ENCODE measurements at places on chromosomes 13 and 19.

DNA sequence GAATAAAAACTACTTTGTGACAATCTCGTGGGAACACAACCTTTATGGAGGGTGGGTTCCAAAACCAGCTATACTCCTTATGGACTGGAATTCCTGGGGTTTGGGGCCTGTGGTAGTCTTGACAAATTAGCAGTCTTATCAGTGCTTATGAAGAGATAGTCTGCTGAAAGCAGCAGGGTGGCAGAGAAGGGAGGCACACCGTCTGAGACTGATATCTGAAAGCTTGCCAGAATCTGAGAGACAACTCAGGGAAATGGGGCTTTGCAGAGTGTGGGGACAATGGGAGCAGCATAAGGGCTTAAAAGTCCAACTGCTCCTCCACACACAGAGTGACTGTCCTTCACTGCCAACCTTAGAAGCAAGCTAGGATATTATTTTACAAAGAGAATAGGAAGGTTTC, 95.9 kb downstream of the UGGT2 start:
- no peak for DNase-seq

DNA sequence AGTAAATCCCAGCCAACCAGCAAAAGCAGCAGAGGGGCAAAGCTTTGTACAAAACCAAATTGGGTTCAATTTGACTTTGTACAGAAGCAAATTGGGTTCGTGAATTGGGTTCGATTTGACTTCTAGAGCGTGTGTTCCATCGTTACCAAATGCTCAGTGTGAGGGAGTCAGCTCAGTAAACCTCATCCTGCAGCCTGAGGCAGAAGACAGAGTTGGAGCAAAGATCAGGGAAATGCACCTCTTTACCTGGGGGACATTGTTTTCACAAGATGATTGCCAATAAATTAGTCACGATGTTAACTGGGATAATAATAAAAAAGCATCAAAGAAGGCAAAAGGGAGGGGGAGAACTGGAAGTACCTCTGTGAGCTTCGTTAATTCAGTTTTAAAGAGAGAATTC, 1.5 kb downstream of the RAB20 start:
- no peak for DNase-seq

GRCh38 chr13:98504371-98504963, 72.4 kb downstream of the STK24 start:
- DNase-seq = no peak

GRCh38 chr19:3618144-3618810, 8.3 kb downstream of the CACTIN start:
- DNase-seq = peak; percentile 55

DNA sequence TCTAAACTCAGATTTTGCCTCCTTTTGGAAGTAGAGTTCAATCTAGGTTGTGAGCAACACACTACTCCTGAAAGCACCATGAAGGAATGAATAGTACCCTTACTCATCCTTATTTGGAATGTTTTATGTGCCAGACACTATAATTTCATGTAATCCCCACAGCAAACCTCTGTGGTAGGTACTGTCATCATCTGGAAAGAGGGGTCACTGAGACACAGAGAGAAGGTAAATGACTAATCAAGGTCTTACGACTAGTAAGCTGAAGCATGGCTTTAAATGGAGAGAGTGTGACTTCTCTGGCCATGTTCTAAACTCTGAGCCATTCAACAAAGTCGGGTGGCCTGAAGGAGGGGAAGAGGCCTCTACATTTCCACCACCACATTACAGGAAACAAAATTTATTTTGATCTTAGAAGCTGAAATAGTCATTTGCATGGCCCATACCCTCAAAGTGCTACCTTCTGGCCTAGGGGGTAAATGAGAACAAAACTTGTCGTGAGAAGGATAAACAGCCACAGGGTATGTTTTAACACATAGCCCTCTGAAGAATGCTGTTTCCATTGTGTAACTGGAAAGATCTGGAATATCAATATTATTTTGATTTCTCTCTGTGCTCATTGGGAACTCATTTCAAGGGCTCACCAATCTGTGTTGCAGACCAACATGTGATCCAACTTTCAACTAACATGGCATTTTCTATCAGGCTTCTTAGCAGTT, 180.8 kb upstream of the RFC3 start:
- no peak for DNase-seq

DNA sequence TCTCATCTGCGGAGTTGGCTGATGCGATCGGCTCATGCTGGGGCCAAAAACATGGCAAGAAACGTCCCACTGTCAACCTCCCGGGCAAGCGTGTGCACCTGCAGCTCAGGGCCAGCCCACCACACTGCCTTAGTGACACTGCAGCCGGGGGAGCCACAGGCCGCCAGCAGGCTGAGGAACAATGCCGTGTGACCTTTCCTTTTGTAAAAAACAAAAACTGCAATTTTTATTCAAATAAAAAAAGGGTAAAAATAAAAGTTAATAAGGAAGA, 18.8 kb upstream of the TMEM255B start:
- no peak for DNase-seq

DNA sequence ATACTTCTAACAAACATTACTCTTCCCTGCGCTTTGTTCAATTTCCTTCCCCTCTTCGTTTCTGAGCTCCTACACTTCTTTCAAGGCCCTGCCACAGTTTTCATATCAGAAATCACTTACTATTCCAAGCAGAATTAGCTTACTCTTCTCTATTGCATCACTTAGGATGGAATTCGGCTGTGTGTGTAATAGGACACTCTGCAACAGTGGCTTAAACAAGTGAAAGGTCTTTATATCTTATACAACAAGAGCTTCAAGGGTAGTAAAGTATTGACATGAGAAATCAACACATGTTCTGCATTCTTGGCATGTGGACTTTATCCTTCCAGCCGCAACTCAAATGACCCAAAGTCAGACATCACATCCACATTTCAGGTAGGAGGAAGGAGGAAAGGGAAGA, 279.6 kb downstream of the PCDH20 start:
- no peak for DNase-seq

DNA sequence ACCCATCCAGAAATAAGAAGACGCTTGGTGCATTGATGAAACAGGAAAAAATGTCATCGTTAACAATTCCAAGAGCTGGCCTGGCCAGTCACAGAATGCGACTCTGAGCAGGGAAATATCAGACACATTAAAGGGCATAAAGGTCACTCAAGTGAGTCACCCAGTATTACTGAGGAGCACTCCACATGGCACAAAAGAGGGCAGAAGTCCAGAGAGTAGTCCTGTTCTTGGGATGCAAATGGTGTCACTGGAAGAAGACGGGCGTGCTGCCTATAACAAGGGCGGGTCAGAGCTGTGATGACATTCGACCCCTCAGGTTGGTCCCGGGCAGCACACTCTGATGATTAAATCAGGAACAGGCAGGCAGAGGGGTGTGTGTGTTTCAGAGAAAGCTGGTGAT, 720.3 kb downstream of the UQCRFS1 start:
- DNase-seq = no peak

DNA sequence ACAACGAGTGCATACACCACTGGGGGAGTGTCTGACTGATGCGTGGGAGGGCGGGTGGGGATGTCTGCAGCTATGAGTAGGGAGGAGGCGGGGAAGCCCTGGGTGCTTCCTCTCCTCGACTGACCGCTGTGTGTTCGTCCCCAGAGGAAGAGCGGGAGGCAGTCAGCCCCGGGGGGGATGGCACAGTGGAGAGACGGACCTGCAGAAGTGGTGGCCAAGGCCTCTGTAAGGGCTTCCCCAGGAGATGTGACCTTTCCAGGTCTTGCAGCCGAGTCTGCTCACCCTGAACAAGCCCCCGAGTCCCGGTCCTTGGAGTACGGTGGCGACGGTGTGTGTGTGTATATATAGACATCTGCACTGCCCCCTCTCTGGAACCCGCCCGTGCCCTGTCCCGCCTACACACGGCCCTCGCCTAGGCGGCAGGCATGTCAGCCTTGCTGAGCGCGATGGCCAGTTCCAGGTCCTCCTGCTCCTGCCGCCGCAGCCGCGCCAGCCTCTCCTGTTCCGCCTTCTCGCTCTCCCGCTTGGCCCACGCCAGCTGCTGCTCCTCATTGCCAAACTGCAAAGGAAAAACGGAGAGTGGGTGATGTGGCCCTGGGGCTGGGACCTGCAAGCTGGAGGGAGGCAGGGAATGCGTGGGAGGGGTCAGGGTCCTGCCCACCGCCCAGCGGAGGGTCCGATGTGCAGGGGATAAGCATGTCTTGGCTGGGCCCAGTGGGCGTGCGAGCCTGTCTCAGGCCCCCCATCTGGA, 30.8 kb downstream of the KLF2 start:
- no peak for DNase-seq

DNA sequence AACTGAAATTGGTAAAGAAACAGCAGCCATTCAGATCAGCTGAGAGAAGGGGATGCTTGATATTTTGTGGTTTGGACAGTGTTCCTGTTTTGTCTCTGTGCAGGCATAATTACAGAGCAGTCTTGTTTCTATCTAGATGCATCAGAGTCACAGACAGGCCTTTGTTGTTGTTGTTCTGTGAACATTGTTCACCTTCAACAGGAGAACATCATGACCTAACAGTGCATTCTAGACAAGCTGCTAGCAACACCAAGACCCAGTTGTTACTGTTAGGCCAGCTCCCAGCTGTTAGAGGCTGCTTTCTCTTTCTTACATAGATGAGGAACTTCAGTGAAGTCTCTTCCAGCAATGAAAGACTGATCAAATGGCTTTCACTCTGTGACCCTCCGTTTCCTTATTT, 8.5 kb upstream of the LSR start:
- no peak for DNase-seq

DNA sequence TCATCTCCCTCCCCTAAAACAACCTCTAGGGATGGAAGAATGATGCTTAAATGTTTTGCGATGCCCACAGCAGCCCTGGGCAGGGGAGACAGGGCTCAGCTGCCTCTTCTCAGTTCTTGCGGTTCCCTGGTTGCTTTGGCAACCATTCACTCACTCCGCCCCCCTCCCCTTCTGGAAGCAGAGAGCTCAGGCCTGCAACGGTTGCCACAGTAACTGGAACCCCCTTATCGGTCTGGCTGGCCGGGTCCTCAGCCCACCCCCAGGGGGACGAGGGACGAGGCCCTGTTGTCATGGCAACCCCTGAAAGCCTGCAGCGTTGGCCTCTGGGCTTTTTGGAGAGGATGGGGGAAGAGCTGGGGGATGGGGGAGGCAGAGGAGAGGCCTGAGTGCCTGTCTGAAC, 19.5 kb downstream of the NOVA2 start:
- no peak for DNase-seq

DNA sequence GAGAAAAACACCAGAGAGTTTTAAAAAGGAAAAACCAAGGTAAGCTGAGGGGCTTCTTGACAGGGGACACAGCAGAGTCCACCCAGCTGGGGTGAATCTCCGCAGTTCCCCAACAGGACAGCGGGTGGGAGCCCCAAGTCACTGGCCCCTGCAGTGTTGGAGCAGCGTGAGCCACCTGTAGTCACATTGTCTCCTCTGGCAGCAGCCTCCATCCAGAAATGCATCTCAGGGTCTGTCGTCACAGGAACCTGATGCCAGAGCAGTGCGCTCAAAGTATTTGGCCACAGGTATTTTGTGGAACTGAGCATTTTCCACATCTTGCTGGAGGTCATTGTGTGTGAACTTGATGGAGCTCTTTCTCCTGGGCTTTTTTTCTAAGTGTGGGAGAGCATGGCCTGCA, 24.7 kb downstream of the CHAMP1 start:
- no peak for DNase-seq

DNA sequence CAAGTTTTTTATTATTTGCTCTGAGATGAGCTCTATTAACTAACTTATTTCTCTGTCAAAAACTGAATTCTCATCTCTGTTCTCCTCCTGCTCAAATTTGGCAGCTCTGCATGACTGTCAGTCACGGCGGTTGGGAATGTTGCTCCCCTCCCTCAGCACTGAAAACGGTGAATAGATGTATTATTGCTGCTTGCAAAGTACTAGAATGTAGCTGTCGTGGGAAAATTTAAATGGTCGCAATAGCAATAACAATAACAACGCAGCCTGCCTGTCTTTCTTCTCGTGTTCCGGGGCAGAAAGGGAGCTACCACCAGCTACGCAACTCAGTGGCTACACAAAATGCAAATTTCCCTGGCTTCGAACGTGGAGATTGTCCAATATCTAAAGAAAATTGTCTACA, 125.6 kb upstream of the FRY start:
- DNase-seq = no peak

DNA sequence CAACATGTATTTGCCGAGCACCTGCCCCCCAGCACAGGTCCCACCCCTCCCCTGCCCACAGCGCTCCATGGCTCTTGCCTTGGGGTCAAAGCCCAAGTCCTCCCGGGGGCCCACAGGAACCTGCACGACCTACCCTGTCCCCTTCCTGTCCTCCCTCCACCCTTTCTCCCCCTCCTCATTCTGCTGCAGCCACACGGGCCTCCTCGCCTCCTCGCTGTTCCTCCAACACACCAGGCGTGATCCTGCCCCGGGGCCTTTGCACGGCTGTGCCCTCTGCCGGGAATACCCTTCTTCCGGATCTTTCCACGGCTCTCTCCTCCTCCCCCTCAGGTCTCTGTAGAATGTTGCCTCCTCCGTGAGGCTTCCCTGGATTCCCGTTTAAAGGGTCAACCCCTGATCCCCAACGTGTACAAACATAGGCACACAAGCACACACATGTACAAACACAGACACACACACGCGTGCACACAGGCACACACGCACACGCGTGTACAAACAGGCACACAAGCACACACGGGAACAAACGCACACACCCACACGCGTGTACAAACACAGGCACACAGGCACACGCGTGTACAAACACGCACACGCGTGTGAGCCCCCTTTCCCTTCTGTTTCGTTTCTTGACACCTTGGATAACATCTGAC, 2.8 kb downstream of the MADCAM1 start:
- no peak for DNase-seq

DNA sequence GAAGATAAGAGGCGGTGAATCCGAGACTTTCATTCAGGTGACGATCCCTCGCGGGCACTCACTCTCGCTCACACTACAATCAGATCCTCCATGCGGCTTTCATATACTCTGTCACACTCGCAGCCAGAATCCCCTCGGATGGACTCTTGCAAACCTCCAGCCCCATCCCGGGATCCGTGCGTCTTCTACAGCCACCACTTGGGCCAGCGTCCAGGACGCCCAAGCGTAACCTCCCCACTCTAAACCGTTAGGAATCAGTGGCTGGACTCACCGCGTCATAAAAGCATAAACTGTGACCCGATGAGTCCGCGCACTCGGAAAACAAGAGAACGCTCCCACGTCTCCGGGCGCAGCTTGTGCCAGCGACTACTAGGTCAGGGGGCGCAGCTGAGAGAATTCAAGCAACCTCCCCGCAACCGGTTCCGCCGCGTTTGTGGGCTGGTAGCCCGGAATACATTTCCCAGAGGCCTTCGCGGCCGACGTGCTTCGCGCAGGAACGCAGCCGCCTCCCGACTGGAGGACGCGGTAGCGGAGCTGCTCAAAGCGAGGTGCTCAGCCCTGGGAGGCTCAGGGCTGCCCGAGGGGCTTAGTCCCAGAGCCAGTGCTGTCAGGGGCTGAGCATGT, 27.6 kb downstream of the ZNF607 start:
- DNase-seq = peak; percentile 90

Measured in T47D (cell line).